Kidney capillary endothelial cell (primary cell): ENCODE measurements at places on chromosomes 5 and 9.
A peak's percentile ranks its signal among the peaks of the same experiment; 100 is the strongest.

DNA sequence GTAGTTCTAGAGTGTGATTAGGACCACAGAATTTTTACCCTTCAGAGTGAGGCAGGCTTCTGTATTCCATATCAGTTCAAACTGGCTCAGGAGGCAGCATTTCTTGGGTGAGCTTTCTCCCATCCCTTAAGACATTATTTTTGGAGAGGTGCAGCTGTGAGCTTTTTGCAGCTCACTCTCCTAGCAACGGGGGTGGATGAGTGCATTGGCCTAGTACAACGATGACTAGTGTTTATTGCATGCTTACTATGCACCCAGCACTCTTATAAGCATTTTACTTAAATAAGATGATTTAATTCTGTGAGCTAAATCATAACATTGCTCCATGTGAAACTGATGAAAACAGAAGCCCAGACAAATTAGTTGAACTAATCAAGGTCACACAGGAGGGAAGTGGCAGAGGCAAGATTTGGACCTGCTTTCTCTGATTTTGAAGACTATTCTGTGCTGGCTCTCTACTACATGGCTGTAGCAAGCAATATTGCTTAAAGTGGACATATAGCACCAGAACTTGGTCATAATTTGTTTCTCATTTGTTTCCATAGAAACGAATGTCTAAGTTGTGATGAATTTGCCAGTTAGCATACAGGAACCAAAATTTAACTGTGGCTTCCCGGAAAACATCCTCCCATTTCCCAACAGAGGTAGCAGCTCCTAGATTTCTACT lies 372.1 kb upstream of the RIOK2 start:
- no peak for DNase-seq

DNA sequence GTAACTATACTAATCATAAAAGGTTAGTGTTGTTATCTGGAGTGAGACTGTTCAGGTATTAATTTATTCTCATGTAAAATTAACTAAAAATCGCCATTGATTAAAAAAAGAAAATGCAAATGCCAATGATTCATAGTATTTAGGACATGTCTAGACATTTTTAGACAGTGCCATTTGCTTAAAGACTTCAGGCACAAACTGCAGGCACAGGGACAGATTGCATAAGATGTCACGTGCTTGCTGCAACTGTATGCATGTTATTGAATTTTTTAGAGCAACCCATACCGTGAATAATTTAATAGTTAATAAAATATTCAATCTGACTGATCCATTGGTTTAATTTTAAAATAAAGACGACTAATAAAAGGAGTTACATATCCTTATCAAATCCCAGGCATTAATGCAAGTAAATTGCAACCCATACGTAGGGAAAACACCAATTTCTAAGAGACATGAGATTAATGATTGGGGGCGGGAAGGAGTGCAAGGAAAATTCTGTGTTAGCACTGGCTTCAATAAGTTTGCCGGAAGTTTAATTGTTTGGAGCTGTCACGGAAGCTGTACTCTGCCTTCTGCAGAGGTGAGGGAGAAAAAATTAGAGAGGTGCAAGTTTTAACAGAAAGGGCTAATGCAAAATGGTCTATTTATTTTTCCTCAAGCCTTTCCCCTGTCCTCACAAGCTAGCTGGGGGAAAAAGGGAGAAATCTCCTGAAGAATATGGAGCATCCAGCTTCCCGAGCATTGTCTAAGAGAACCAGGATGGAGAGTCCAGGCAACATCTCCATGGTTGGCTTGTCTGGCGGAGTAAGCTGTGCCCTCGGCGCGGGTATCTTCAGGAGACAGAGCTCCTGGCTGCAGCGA lies 2.9 kb downstream of the EDIL3 start:
- DNase-seq = peak; percentile 9

DNA sequence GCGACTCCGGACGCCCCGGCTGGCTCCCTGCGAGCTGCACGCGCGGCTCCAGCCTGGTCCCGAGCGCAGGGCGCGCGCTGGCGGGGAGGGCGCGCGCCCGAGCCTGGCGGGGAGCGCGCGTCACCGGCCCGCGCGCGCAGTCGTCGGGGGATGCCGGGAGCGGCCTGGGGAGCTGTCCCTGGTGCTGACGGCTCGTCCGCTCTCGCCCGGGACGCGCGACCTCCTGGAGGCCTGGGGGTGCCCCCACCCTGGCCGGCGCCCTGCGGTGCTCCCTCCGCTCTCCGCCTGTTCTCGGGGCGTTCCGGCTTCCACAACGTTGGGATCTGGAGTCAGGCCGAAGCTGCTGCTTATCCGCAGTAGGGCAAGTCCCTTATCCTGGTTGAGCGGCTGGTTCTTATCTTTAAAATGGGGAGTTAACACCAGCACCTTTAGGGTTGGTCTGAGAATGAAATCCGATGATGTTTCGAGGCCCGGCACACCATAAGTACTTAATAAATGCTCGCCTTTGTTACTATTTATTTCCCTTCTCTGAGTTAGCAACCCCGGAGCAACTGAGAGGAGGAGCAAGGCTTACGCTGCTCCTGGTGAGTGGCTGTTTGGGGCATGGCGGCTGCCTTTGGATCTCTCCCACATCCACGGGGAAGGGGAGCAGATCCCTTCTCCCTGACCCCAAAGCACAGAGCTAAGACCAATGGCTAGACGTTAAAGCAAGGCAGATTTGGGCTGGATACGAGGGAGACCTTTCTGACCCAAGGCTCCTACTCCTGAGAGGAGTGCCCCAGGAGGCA lies at the start of gene FAM163B:
Gene FAM163B, minus strand, starts transcription at position 79 of the 788 bp plus-strand sequence. CDS start 29,166 bp downstream, outside the sequence.
- DNase-seq = peak; percentile 45

DNA sequence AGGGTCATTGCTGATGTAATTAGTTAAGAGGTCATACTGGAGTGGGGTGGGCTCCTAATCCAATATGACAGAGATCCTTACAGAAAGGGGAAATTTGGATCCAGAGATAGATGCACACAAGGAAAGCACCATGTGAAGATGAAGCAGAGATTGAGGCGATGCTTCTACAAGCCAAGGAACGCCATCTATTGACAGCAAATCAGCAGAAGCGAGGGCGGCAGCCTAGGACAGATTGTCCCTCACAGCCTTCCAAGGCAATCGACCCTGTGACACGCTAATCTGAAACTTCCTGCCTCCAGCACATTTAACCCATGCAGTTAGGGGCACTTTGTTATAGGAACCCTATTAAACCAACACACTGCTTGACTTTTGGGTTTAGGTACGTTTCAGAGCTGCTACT lies 285.1 kb upstream of the DAP start:
- DNase-seq = no peak

- no peak for DNase-seq
Observed at GRCh38 chr9:117574099-117574498, 130.1 kb upstream of the TLR4 start.

DNA sequence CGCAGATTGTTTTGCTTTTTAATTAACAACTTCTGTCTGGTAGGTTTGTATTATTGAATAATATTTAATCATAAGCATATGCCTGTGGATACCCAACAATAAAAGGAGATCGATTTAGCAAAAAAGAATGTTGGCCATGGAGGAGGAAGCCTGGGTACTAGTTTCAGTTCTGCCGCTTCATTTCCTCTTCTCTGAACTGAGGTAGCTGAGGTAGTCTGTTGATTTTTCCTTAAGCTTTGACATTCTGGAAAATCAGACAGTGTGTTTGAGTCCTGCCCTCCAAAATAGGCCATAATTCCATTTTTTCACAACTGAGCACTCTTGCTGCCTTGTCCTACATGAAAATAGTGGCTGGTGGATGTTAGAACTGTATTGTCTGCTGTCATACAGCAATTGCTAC lies 6.0 kb upstream of the GPR21 start:
- no peak for DNase-seq

DNA sequence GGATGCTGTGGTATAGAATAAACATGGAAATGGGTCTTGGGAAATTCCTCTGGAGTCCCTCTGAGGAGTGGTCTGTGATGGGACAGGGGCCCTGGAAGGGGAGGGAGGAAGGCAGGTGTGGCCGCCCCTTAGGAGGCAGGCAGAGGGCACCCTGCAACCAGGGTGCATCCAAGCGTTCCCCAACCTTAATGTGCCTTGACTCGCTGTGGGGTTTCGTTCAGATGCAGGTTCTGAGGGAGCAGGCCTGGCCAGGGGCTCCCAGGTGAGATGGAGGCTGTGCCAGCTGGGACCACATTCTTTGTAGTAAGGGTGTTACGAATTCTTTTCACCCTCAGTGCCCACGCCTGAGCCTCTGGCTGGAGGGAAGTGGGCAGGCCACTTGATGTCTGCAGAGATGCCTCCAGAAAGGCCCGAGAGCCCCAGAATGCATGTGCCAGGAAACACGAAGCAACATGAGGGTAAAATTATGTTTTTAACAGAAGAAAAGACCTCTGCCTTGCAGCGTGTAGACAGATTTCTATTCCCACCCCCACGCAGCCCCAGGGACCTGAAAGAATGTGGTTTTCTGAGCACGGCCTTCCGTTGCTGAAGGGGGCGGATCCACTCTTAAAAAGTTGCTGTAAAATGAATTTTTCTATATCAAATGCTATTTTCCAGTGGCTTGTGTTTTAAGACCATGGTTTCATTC lies 150.4 kb upstream of the IER5L start:
- no peak for DNase-seq

DNA sequence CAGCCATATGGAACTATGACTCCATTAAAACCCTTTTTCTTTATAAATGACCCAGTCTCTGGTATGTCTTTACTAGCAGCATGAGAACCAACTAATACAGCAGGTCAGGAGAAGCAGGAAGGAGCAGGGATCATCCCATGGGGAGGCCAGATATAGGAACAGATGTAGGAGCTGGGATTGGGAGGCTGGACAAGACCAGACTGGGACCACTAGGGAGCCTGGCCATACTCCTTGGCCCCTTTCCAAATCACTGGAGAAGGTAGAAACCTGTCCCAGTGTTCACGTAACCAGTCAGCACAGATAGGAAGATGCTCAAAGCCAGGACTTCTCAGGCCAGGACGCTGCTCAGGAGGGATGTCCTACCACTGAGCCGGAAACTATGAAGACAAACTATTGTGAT lies 95.5 kb downstream of the LMX1B start:
- DNase-seq = no peak

- DNase-seq = no peak
Observed at GRCh38 chr5:77400645-77401044, 91.5 kb downstream of the WDR41 start.

- DNase-seq = no peak
Observed at GRCh38 chr5:179263391-179264052, 81.7 kb downstream of the ADAMTS2 start.

DNA sequence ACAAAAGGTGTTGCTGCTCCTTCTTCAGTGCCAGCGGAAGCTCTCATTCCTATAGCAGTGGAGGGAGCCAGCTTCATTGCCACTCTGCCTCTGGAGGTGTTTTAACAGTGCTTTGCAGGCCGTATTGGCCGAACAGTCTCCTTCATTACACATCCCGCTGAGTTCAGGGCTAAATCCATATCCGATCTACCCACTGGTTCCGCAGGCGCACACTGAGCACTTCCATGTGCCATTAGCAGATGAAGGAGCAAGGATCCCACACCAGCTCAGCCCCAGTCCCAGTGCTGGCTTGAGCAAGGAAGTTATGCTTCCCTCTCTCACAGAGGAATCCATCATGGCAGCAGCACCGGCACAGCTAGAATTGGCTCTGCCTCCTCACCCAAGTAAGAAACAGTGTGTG lies 121.2 kb upstream of the IRX2 start:
- no peak for DNase-seq

GRCh38 chr5:1063661-1064382 lies 48.0 kb downstream of the SLC12A7 start:
- DNase-seq = no peak

DNA sequence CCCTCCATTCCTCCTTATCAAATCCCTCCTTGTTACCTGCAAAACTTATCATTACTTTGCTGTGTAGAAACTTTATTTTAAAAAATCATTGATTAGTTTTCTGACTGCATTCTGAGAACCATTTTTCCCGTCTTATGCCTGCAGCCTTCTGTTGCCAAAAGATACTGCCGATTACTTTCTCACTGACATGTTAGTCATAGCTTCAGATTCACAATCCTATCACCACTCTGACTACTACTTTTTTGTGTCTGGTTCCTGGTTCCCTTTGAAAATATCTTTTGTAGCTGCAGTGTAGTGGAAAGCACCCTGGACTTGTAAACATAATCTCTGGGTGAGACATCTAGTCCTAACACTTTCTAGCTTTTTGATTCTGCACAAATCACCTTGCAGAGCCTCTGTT lies 71.7 kb downstream of the NR2F1 start:
- DNase-seq = no peak

- DNase-seq = no peak
Observed at GRCh38 chr5:55923865-55924500, 70.8 kb downstream of the IL6ST start.

DNA sequence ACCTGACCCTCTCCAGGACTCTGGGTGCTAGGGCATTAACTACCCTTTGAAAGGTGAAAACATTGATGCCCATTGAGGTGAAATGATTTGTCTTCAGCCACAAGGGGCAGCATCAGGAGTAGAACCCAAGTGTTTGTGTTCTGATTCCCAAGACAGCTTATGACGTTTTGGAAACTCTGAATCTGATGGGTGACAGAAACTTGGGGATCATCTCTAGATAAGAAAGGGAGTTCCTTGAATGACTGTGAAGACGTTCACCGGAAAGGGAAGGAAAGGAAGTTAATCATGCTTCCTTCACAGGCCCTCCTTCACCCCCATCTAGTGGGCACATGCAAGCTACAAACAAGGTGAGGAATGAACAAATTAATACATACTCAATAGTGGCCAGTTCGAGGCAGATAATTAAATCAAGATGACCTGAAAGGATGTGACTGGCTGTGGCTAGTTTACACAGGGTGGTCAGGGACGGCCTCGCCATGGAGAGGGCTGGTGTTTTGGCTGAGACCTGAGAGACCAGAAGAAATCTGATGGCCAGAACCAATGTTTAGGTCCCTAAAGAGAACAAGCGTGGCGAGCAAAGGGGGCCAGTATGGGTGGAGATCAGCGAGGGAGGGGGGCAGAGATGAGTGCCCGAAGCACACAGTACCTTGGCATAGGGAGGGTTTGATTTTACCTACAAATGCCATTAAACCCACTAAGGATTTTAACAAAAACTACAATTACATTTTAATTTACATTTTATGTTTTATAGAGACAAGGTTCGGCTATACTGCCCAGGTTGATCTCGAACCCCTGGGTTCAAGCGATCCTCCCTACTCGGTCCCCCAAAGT lies 937 bp upstream of the SLC26A2 start:
- peak; percentile 87 for DNase-seq

DNA sequence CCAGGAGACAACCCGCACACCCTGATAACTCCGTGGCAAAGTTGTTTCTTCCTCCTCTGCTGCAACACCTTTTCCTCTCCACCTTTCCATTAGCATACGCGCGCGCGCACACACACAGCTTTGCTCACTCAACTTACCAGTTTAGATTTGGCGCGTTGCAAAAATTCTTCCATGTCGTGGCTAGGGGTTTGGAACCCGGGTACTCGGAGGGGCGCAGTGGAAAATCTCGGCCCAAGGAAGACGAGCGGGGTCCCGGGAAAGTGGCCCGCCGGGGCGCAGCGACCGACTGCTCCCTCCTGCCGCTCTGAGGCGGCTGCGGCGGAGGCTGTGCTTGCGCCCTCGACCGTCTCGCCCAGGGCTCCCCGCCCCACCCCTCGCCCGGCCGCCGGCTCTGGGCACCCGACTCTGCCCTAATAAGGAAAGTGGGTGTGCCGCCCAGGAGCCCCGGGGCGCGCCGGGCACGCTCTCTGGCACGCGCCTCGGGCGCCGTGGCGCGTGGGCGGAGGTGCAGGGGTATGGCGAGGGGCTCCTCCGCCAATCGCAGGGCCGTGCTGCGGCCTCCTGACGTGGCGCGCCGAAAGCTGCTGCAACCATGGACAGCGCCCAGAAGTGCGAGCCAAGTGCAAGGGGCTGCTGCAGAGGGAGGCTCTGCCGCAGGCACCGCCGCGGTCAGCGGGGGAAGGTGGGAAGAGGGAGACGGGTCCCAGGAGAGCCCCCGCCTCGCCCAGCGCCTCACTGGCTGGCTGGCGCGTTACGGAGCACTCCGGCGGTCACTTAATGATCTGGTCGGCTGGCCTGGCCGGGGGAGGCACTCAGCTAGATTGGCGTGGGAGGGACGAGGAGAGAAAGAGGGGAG lies at the start of gene PRUNE2:
Gene PRUNE2, minus strand, starts transcription at position 324 of the 856 bp plus-strand sequence. Its CDS starts 151 bp downstream, at position 173.
- peak; percentile 33 for DNase-seq
